GM12892 (cell line): ENCODE measurements at places on chromosomes 7 and 10.

GRCh38 chr10:84695902-84696301 lies 367.5 kb downstream of the CCSER2 start:
- no peak for DNase-seq

DNA sequence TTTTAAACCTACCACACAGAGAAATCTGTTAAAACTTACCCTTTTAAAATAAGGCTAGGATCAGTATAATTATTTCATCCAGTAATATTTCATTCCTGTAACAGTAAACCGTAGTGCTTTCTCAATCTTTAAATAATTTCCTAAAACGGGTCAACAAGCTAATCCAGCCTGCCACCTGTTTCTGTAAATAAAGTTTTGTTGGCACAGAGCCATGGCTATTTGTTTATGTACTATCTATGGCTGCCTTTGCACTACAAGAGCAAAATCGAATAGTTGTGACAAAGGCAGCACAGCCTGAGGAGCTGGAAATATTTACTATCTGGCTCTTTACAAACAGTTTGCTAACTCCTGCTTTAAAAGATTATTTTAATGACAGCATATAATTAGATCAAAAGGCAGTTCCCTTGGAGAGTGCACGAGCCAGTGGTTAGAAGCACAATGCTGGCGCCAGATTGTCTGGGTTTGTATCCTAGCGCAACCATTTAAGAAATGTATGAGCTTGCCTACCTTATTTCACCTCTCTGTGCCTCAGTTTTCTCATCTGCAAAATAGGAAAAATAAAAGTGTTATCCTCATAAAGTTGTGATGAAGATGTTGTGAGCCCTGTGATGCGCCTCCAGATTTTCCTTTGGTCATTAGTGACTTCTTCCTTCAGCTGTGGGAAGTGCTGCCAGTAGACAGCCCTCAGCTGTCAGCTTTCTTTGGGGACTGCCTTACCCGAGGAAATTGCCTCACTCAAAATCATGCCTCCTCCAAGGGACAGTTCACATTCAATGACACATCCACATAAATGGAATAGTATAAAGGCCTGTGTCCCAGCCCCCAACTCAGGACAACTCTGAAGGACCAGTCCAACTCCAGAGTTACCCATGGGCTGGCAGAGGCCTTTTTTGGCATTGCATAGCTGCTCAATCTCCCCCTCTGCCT lies 11.8 kb upstream of the MIOS start:
- no peak for DNase-seq

DNA sequence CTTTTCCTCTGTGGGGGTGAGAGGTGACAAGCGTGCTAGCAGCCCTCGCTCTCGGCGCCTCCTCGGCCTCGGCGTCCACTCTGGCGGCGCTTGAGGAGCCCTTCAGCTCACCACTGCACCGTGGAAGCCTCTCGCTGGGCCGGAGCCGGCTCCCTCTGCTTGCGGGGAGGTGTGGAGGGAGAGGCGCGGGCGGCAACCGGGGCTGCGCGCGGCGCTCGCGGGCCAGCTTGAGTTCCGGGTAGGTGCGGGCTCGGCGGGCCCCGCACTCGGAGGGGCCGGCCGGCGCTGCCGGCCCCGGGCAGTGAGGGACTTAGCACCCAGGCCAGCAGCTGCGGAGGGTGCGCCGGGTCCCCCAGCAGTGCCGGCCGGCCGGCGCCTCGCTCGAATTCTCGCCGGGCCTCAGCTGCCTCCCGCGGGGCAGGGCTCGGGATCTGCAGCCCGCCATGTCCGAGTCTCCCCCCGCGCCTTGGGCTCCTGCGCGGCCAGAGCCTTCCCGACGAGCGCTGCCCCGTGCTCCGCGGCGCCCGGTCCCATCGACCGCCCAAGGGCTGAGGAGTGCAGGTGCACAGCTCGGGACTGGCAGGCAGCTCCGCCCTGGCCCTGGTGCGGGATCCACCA lies 352.8 kb upstream of the PODXL start:
- no peak for DNase-seq

DNA sequence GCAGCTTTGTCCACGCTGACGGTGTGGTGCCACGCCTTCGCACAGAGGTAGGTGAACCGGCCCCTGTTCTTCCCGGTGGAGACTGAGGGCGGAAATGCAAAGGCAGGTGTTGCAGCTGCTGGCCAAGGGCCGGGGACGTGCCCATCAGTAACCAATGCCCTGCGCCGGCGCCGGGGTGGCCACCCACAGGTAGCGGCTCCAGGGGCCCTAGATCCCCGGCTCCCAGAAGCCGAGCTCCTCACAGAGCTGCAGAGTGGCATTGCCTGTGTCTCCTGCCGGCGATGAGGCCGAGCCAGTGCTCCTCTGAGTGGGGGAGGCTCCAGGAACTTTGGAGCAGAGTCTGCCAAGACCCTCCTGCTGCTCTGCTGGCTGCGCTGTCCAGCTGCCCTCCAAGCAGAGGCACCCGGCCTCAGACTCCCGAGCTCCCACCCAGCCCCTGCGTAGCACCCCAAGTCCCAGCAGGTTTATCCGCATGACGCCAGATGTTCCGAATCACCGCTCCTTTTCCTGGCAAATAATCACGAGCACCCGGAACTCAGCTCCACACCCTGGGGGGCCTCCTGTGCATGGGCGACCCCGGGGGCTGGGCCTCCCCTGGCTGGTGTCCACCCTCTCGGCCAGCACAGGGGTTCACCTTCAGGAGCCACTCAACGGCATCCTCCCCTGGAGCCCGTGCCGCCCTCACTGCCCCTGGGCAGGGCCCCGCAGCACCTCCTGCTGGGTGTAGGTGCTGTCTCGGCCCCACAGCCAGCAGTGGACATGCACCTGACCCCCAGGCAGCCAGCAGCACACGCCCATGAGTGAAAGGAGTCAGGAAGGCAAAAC lies 22.1 kb downstream of the CFAP46 start:
- DNase-seq = no peak

GRCh38 chr10:133229265-133230043 lies 563 bp upstream of the UTF1 start:
- DNase-seq = no peak
